ENCODE measurements at places on chromosomes 2 and 18.

GRCh38 chr2:237322564-237322963, 91.4 kb downstream of the COL6A3 start:
- no peak for DNase-seq

DNA sequence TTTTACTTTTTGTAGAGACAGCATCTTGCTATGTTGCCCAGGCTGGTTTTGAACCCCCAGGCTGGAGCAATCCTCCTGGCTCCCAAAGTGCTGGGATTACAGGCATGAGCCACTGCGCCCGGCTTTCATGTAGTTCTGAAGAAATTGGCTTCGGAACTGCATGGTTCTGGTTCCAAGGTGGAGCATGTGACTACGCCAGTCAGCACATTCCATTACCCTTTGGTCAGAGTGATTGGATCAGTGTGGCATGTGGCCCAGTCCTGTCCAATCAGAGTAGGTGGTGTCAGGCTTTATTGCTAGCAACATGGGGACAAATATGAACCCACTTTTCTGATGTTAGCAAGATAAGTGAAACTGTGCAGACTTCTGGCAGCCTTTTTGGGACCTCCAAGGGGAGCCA, 16.3 kb upstream of the ATOH8 start:
- no peak for DNase-seq

GRCh38 chr2:129731907-129732629, 247.4 kb upstream of the RAB6C start:
- DNase-seq: no peak

GRCh38 chr2:152738438-152738837, 20.0 kb downstream of the ARL6IP6 start:
- no peak for DNase-seq

- DNase-seq: no peak
Measured at GRCh38 chr2:239143858-239144712, 256.7 kb downstream of the HDAC4 start.

GRCh38 chr18:51051105-51051712, 21.2 kb downstream of the SMAD4 start:
- no peak for DNase-seq

- DNase-seq: no peak
Measured at GRCh38 chr2:48528431-48528830, 1.5 kb upstream of the STON1 start.

DNA sequence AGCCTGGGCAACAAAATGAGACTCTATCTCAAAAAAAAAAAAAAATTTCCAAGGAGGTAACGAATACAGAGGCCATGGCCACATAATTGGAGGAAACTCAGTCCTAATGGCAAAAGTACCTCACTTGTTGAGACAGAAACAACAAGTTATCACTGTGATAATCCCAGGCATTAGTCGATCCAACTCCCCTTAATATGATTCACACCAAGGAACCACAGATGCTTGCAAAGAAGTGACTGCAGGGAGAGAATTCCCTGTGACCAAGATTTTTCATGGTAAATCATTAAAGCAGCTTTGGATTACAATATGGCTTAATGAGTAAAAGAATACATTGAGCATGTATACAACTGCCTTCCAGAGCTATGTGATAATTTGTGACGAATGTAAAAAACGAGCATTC, 80.4 kb upstream of the RNU4ATAC start:
- DNase-seq: no peak

DNA sequence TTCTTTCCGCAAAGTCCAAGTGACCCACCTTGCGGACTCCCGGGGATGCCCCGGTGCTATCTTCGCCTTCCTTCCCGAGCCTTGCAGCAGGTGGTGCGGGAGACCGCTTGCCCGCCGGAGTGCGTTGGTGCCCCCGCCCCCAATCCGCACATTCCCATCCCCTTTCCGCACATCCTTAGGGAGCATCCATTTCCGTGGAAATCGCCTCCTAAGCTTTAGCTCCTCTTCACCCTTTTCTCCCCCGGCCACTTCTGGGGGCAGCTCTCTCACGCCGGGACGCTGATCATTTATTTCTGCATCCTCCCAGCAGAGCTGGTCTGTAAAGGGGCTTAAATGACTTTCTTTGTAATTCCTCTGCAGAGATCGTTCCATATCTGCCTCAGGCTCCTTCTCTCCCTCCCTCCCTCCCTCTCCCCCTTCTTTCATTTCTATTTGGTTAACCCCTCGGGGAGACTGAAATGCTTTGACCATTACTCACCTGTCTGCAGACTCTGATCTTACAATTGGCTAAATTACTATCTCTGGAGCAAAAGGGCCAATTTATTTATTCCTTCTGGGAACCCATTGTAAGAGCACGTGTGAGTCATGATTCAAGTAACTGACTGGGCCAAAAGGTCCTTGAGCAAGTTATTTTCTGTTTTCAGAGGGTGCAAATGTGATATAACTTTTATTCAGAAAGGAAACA, 1.3 kb upstream of the LYPD1 start:
- no peak for DNase-seq

- DNase-seq: no peak
Measured at GRCh38 chr18:274313-274712, 6.5 kb upstream of the THOC1 start.

DNA sequence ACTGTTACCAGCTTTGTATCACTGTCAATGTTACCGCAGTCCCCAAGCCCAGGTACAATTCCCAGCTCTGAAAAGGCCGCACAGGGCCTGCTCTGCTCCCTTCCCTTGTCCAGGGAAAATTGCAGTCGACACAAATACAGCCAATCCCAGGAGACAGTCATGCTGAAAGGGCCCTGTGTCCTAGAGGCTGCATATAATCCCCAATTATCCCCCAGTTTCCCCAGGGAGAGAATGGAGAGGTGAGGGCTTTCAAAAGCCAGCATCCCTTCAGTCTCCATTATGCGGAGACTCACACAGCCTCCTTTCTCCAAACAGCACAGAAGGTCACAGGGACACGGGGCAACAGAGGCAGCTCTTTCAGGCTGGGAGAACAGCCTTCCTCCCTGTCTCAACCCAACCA, 17.1 kb upstream of the CTIF start:
- no peak for DNase-seq

GRCh38 chr2:173062801-173063200, 12.8 kb upstream of the MAP3K20 start:
- DNase-seq: no peak

GRCh38 chr2:226643946-226644282, 155.7 kb downstream of the IRS1 start:
- DNase-seq: no peak

- DNase-seq: no peak
Measured at GRCh38 chr2:192579965-192580700, 385.4 kb upstream of the TMEFF2 start.

- DNase-seq: no peak
Measured at GRCh38 chr2:151032741-151033191, 228.9 kb downstream of the RBM43 start.

GRCh38 chr18:26526128-26526965, 22.0 kb downstream of the KCTD1 start:
- no peak for DNase-seq

- no peak for DNase-seq
Measured at GRCh38 chr2:861655-862354, 88.8 kb upstream of the SNTG2 start.

DNA sequence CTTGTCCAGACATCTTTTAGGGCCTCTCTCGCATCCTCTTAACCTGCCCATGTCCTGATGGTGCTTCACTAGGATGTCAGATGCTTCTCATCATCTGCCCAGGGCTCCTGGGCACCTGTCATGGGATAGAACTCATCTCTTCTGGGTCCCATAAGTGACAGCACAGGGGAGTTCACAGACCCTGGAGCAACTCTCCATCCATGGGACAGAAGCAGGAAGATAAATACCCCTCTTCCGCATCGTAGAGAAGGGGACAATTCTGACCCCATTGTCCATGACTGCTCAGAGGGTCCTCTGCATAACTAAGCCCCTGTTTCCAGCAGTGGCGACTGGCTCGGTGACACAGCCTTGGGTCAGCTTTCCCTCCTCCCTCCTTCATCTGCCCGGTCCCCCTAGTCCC, 82.3 kb downstream of the TWIST2 start:
- DNase-seq: no peak

- DNase-seq: no peak
Measured at GRCh38 chr2:67619204-67619603, 222.1 kb downstream of the ETAA1 start.

- no peak for DNase-seq
Measured at GRCh38 chr2:29022679-29023078, 41.6 kb downstream of the TOGARAM2 start.

DNA sequence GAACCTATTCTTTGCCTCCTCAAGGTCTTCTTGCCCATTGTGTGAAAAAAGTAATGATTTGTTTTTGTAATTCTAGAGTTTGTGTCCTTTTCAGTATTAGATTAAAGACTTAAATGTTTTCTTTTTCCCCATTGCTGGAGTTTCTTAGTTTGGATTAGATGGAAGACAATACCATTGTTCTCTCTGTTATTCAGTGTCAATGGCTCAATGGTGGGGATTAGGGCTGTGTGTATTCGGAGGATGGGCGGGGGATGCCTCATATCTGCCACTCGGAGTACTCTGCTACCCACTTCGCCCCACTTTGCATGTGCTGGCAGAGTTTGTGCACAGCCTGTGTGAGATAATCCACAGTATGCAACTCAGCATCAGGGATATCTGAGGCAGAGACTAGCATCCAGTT, 90.1 kb downstream of the KLHL29 start:
- DNase-seq: no peak

GRCh38 chr2:60984720-60985119, 32.8 kb upstream of the PEX13 start:
- DNase-seq: no peak

DNA sequence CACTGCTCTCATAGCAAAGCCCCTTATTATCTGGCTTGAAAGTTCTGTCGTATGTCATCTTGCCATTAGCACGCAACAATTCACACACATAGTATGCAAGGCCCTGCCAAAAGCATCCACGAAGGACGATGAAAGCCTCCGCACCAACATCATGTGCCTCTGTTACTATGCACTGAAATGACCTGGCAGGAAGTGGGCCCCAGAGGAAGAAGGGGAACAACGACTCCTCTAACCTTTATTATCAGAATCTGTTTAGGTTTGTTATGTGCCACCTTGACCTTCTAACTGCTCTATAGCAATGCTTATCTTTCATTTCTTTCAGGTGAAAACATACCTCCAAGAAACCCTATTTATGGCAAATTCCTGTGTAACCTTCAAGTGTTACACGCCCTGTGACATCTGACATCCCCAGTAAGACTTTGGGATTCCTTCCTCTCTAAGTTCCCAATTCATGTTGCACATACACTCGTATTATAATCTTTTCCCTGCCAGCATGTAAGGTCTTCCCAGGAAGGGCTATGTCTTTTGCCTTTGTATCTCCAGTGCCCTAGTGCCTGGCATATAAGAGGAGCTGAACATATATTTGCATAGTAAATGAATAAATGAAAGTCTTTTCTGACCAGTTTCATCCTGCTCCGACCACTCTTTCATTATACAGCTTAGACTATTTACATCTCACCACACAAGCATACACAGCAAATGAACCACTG, 7.0 kb upstream of the NDUFV2 start:
- DNase-seq: no peak

DNA sequence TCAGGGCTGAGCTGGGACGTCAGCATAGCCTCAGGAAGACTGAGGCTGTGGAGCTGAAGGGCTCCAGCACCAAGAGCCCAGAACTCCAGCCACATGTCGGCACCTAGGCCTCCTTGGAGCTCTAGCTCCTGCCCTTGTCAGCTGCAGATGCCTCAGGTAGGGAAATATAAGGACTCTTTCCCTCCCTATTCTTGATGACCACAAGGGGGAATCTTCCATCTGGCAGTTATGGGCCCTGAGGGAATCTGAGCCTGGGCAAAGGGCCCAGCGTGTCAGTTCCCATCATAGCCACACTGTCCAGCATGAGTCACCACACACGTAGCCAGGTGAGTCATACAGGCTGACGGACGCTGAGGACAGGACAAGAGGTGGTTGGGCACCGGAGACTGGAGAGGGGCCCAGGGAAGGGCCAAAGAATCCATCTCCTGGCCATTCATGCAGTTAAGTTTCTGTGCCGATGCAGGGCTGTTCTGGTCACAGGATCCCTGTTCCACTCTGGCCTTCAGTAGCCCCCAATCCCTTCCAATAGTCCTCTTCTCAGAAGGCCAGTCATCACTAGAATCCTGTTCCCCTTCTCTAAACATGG, 1.8 kb downstream of the MPV17 start:
- no peak for DNase-seq

GRCh38 chr2:168798888-168799410, 3.5 kb upstream of the NOSTRIN start:
- DNase-seq: no peak

- no peak for DNase-seq
Measured at GRCh38 chr2:84896567-84896966, 8.9 kb upstream of the TMSB10 start.

DNA sequence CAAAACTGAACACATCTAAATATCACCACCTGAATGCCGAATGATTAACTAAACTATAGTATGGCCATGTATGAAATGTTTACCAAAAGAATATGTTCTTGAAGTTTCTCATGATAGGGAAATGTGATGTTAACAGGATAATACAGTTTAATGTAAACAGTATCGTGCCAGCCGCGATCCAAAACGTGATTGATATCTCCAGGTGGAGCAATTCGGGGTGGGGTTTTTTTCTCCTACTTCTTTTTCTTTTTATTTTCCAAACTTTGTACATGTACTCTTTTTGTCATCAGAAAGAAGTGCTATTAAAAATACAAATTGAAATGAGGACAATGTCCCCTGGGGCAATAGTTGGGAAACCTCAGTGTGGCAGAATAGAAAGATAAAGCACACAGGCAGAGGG, 4.0 kb upstream of the BIN1 start:
- DNase-seq: no peak

DNA sequence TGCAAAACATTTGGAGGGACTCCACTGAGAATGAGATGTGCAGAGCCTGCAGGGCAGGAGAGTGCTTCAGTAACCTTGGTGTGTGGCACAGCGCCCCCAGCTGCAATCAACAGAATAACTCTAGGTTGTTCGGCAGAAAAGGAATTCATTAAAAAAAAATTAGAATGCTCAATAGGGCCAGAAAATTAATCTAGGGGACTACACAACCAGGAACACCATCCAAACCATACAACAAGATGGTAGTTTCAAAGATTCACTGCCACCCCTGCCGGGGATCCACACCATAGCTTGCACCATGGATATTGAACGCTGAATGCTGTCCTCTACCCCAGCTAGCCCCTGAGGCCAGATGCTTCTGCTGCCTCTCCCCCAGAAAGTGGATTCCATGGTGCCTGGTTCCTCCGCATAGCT, 50.1 kb downstream of the THUMPD2 start:
- DNase-seq: no peak

All from stimulated activated CD8-positive, alpha-beta memory T cell treated with anti-CD3 and anti-CD28 coated beads, Interleukin-4, amount 100 ng/mL, for 1 hour (primary cell).